ENCODE measurements at places on chromosomes 5 and 9.

GRCh38 chr9:20632705-20633104, 10.4 kb upstream of the MLLT3 start:
- no peak for DNase-seq

- DNase-seq, result no peak
Observed at GRCh38 chr5:1437226-1437829, 7.9 kb downstream of the SLC6A3 start.

DNA sequence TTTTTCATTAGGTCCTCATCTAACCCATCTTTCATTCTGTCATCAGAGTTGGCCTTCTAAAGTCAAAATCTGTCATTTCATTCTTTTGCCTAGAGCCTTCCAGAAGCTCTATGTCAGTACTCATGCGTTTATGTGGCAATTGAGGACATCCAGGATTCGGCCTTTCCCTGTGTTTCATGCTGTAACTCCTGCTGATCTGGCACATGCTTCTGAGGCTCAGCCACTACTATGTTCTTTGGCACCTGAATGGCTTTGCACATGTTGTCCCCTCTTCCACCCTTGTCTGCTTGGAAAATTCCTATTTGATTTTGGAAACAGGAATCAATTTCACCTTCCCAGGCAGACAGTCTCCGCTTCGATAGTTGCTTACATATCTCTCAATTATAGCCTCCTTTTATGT, 84.9 kb downstream of the GDNF start:
- DNase-seq, result no peak

DNA sequence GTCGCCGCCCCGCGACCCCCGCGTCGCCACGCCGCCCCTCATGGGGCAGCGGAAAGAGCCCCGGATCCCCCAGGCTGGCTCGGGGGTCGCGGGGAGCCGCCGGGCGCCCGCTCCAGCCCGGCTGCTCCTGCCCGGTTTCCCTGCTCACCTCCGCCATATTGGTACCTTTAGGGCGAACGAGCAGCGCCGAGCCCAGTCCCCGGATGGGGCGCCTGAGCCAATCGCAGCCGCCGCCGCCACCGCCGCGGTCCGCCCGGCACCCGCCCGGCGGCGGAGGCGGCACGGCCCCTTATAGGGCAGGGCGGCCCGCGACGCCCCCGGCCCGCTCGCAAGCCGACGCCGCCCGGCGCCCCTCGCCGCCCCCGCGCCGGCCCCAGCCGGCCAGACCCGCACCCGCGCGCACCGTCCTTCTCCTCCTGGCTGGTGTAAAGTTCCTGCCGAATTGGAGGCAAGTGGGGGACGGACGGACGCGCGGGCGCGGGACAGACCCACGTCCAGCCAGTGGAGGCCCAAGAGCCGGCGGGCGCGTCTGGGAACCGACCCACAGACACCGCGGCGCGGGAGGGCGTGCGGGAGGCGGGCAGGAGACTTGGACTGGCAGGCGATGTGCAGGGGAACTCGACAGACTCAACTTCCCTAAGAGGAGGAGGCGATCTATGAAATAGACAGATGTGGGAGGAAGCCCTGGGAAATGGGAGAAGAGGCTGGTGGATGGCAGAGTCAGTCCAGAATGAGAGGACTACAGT, at the start of gene MIER3:
Gene MIER3 (minus strand): TSS at position 178 of the 746 bp plus-strand sequence. CDS start 21 bp downstream, at position 157.
- DNase-seq, result peak; percentile 76

All from stimulated activated CD4-positive, alpha-beta T cell treated with anti-CD3 and anti-CD28 coated beads, Interleukin-12 subunit alpha, Interleukin-12 subunit beta, amount 100 ng/mL, for 4 hours (primary cell).